ENCODE measurements at places on chromosomes 12 and 14. TPM values are rescaled to one million over a fixed set of nuclear protein-coding genes. Genes with fewer than 3 reads are reported as not detected.

DNA sequence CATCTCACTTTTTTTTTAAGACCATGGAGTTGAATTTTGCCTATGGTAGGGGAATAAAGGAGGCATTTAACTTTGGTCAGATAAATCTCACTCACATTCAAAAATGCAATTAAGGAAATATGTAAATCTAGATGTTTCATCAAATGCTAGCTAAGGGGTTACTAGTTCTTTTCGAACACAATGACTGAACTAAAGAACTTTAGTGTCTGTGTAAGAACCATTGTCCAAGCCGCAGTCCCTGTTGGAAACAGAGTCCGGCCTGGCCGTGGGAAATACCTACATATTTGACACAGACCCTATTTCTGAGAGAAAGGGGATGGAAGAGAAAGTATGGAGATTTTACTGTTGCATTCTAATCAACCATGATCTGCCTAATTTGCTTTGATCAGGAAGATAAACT, 17.4 kb downstream of the LGR5 start:
- no peak for DNase-seq

DNA sequence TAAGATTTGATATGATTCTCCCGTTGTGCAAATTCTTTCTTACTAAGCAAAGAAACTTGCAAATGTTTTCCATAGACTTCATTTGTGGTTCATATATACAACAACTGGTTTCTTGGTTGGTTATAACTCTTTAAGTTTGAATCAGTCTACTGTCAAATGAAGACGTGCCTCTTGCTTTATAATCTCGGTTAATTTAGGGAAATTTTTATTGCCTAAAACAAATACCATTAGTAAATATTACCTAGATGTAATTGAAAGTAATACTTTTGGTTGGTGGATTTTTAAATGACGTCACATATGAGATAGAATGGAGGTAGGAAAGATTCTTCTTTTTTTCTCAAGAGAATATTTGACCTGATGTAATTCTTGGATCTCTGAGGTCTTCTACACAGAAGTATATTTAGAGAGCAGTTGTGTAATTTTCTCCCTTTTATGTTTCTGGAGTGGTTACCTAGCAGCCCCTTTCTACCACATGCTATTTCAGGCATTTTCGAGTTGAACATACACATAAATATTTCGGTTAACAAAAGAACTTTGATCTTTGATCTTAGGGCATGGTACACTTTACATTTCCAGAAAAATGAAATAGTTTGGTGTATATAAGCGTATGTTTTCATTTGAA, 1.7 kb downstream of the ATF7IP start:
- DNase-seq = peak; percentile 23

GRCh38 chr12:22088886-22089285, 42.9 kb downstream of the CMAS start:
- no peak for DNase-seq

GRCh38 chr14:93137864-93138263, 22.1 kb upstream of the ITPK1 start:
- no peak for DNase-seq

- no peak for DNase-seq
Measured at GRCh38 chr14:22375321-22375930, 213.6 kb downstream of the DAD1 start.

DNA sequence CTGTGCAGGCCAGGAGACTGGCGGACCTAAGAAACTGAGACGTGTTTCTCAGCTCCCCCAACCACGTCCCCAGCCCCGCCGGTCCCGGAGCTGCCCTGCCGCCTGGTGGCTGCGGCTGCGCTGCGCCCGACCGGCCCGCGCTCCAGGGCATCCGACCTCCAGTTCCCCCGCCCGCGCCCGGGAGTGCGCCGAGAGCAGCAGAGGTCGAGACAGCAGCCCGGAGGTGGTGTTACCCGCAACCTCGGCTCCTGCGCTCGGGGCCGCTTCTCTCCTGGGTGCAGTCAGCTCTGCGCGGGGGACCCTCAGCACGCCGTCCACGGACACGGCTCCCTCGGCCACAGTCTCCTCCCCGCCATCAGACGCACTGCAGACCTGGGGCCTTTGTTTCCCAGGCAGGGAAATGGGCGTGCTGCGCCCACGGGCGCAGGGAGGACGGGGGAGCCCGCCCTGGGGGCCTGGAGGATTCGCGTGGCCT, 21.6 kb upstream of the GPR132 start:
- peak; percentile 84 for DNase-seq

DNA sequence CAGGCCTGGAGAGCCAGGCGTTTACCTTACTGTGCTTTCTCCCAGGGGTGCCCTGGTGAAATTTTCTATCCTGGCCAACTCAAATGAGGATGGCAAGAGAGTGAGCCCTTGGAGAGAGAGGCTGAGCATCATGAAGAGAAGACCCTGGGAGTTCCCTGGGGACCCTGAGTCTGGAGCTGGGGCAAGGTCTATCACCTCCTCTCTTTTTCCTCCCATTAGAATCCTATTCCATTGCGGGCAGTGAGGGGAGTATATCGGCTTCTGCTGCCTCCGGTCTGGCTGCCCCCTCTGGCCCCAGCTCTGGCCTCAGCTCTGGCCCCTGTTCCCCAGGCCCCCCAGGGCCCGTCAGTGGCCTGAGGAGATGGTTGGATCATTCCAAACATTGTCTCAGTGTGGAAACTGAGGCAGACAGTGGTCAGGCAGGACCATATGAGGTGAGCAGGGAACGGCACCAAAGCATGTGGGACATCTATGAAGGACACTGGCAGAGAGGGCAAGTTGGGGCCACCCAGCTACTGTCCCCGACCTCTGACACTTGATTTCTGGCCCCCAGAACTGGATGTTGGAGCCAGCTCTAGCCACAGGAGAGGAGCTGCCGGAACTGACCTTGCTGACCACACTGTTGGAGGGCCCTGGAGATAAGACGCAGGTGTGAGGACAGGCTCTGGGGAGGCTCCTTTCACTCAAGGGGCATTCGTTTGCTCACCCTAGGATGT, 1.6 kb downstream of the ARHGEF25 start:
- no peak for DNase-seq

DNA sequence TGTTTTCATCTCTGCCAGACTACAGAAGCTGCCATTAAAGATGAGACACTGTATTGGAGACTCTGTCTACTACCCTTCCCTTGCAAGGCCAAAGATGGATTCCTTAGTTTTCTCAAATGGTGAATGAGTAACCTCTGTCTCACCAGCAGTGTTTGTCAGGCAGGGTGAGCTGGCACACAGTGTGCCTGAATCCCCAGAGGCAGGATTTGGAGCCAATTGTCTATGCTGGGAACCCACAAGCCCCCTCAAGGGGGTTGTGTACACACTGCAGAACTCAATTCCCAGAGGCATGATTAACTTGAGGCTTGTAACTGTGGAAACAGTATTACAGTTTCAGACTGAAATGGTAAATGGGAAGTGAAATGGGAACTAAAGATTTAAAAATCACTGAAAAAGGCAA, 136.8 kb upstream of the PTPRB start:
- DNase-seq = no peak

GRCh38 chr12:123522164-123522563, 11.4 kb downstream of the RILPL1 start:
- DNase-seq = no peak

DNA sequence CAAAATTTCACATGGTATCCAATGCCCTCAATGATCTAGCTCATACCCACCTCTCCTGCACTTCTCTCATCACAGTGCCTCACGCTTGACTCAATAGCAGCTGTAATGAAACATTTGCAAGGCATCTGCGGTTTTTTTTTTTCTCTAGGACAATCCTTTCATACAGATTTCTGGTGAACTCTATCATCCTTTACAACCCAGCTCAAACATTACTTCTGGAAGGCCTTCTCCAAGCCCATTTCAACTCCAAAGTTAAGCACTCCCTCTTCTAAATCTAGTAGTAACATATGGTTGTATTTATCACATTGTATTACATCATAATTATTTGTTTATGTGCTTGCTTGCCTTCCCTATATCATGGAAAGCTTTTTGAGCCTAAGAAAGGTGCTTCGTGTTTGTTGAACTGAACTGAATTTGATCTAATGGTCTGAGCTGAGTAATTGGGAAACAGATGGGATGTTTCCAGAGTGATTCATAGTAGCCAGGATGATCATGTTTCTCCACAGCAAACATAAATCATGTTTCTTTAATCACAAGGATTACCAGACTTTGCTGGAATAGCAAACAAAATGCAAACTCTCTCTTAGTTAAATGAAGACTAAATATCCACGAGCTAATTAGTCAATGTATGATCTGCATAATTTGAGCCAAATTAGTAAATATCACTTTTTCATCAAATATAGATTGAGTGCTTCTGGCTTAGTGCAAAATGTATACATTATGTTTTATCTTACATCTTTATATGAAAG, 14.3 kb downstream of the CFL2 start:
- no peak for DNase-seq

DNA sequence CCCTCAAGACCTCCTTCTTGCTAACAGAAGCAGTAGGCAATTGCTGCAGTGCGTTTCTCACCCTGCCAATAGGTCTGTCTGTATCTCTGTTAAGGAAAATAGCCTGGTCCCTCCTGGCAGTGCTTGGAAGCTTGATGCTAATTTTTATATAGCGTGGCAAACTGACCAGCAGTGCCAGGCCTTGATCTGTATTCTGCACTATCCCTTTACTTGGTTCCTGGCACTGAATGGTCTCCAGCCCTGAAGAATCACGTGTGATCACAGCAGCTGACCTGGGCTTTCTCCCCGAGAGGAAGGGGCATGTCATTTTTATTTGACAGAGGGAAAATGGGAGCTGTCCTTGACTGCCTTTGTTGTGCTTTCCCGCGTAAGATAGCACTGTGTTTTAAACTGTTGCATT, 48.7 kb upstream of the TRAF3 start:
- DNase-seq = no peak

- no peak for DNase-seq
Measured at GRCh38 chr14:73723406-73723796, 9.2 kb upstream of the PNMA1 start.

DNA sequence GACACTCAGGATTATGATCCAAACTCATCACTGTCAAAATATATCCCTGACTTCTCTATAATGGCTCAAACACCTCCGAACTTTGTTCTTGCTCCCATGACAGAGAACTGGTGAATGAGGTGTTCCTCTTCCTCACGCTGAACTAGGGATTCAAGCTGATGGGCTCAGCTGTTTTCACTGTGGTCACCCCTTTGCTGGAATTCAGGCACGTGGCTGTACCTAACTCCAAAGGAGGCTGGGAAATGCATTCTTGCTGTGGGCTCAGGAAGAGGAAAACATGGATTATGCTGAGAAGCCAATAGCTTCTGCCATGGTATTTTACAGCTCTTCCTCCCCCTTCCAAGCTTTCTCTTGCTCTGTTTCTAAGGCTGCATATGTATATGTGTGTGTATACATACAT, 43.9 kb downstream of the STXBP6 start:
- DNase-seq = no peak

DNA sequence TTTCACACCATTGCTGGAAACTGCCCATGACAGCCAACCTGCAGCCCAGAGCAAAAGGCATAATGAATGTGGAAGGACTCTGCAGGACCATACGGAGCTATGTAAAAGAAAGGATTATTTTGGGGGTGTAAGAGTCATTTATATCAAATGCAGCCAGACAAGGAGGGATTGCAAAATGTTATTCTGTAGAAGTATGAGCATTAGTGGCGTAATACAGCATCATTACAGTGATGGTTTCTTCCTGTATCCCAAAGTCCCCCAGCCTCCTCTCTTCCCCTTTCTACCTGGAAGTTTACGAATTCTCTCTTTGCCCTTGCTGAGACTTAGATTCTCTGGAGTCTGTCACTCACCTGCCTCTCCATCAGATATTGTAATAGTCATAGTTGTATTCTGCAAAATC, 89.9 kb downstream of the BORCS5 start:
- DNase-seq = no peak

Gene MPHOSPH9
- total RNA-seq = 162 TPM

Gene AQP2
- not detected for total RNA-seq

Gene KCNJ8
- not detected for total RNA-seq

Gene DAO
- total RNA-seq = not detected

Gene SMOC1
- not detected for total RNA-seq

Gene SLC39A2
- total RNA-seq = 0.37 TPM

Gene PRH1
- total RNA-seq = 21.7 TPM

Gene SYNE2
- 218 TPM for total RNA-seq

Gene SOAT2
- total RNA-seq = 1.7 TPM

Gene TAS2R7
- not detected for total RNA-seq

Gene RNASE3
- total RNA-seq = not detected

Gene IFNG-AS1
- total RNA-seq = not detected

Gene CCDC197
- total RNA-seq = not detected

Gene MIS18BP1
- total RNA-seq = 81.9 TPM

Measured in activated CD4-positive, alpha-beta T cell treated with anti-CD3 and anti-CD28 coated beads, Interleukin-2, amount 10 ng/mL, durations not matched to agents 7 days and 5 days (primary cell).